DMS153 (cell line): ENCODE measurements at places on chromosomes 5 and 9.

DNA sequence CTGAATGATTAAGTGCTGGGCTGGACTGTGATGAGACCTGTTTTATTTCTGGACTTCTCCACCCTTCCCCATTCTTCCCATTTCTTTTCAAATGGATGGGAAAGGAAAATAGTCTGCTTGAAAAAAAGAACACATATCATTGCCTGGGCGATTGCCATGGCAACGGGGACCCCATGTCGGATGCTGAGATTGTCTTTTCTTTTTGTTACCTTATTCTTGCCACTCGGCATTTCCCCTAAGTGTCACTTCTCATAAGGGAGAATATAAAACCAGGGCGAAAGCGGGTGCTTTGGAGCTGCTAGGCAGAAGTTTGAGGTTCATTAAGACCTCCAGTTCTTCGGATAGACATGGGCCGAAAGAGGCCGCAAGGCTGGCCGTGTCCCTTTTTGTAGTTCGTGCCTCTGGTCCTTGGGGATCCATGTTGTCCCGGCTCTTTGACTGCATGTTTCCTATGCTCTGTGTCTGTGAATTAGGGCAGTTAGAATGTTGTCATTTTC lies 763 bp downstream of the FGD3 start:
- DNase-seq: no peak

GRCh38 chr5:41263335-41263734 lies 50.0 kb upstream of the C6 start:
- no peak for DNase-seq

GRCh38 chr5:90475436-90475980 lies 844 bp downstream of the POLR3G start:
- DNase-seq: no peak

- DNase-seq: no peak
Measured at GRCh38 chr9:98686961-98687855, 21.5 kb downstream of the GABBR2 start.

- no peak for DNase-seq
Measured at GRCh38 chr5:143208781-143209510, 194.5 kb downstream of the NR3C1 start.

GRCh38 chr9:131965841-131966240 lies 113.8 kb downstream of the MED27 start:
- no peak for DNase-seq

GRCh38 chr9:26954050-26954508 lies 2.1 kb upstream of the IFT74 start:
- DNase-seq: no peak

- DNase-seq: no peak
Measured at GRCh38 chr5:173809014-173809413, 79.1 kb upstream of the CPEB4 start.

- no peak for DNase-seq
Measured at GRCh38 chr9:88926781-88927505, 64.3 kb upstream of the S1PR3 start.
